ENCODE measurements at places on chromosomes 12 and 14.

DNA sequence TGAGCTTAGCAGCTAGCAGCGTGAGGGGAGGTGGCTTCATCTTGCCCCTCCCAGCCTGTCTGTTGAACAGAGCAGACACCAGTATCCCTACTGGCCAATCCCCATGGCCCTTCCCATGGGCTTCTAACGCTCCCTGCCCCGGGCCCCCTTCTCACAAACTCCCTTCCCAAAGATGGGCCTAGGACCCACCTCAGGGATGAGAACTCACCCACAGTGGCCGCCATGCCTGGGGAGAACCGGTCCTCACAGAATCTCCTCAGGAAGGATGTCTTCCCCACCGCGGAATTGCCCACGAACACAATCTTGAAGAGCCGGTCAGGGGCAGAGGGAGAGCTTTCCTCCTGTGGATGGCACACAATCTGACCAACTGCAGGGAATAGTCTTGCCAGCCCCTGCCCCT lies 119.5 kb downstream of the CRACR2A start:
- peaks cover 3% of the 10 kb centered on the region for H3K27me3 ChIP-seq
- H3K36me3 ChIP-seq, result no peaks in the 10 kb centered on the region
- DNase-seq, result no peak
- no peak overlapping the region for H3K4me3 ChIP-seq
- H3K27ac ChIP-seq, result no peak overlapping the region

DNA sequence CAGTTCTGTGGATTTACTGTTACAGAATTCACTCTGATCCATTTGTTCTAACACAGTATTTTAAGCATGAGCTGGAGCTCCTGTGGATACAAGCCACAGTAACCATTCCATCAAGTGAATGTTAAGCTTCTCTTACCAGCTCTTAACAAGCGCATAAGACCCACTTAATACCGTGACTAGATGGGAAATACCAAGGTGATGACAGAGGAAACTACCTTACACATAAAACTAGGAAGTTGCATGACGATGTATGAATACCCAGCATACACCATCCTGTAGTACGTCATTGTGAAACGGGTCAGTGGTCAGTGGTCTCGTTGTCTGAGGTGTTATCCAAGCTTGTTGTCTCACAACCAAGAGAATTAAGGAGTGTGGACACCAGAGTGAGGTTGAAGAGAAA lies 2.0 kb upstream of the GALC start:
- peaks cover 40% of the 10 kb centered on the region for H3K4me1 ChIP-seq
- no peak overlapping the region for H3K4me3 ChIP-seq
- H3K27ac ChIP-seq, result no peak overlapping the region
- no peak for DNase-seq
- H3K36me3 ChIP-seq, result no peaks in the 10 kb centered on the region
- H3K27me3 ChIP-seq, result no peaks in the 10 kb centered on the region

DNA sequence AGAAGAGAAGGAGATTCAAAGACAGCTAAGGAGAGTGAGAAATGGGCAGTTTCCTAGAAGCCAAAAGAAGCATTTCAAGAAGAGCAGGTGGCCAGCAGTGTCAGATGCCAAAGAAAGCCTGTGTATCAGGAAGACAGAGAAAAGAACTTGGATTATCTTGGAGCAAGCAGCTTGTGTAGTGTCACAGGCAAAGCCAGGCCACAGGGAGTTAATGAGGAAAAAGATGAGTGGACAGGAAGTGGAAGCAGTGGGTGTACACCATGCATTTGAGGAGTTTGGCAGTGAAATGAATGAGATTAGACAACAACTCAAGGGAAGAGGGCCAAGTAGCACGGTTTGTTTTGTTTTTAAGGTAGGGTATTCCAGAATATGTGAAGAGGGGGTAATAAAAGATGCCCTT lies 5.6 kb upstream of the MYH7 start:
- no peak overlapping the region for H3K27ac ChIP-seq
- DNase-seq, result peak; percentile 5
- peaks cover 21% of the 10 kb centered on the region for H3K4me1 ChIP-seq
- H3K36me3 ChIP-seq, result no peaks in the 10 kb centered on the region
- H3K27me3 ChIP-seq, result peaks cover 31% of the 10 kb centered on the region

DNA sequence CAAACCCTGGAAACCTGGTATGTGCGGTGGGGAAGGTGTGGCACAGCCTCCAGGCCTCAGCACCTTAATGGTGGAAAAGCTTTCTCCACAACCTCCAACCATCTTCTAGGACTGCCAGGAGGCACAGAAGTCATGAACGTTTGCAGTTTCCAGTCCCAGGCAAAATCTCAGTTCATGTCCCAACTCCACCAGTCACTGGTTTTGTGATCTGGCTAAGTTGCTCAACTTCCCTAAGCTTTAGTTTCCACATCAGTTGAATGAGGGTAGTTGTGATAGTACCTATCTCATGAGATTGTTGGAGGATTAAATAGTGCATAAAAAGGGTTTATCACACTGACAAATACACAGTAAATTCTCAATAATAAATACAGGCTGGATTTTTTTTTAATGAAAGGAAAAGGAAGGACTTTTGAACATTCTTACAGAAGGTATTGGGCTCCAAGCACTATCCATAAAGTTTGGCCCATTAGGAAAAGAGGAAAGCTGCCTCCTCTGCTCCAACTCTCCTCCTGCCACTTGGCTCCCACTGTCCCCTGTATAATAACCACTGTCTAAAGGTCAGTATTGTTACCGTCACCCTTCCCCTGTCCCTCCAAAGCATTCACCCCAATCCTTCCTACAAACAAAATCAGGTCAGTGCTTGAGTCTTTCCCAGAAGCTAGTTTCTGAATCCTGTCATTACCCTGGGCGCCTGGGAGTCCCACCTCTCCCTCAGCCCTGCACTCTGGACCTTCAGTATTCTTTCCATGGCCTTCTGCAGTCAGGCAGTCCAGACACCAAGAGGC lies 6.3 kb downstream of the PCK2 start:
- H3K36me3 ChIP-seq, result peaks cover 19% of the 10 kb centered on the region
- no peak overlapping the region for H3K4me3 ChIP-seq
- H3K27ac ChIP-seq, result no peak overlapping the region

DNA sequence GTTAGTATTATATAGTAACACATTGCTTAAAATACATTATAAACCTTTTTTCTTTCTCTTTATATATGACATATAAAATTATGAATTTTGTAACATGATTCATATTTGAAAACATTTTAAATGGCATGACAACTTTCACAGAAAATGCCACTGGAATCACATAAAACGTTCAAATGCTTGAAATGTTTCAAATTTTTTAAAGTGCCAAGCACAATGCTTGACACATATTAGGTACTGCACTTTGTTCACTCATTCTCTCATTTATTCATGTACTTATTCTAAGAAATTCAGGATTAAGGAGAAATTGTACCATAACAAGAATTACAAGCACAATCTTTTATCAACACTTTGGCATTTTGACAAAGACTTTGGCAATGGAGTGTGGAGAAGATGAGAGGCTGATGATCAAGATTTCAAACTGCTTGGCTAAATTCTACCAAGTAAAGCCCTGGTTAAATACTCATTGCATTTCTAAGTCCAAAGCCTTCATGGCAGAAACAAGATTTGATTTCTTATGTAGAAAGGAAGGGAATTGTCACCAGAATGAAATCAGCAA lies 232.2 kb downstream of the C12orf50 start:
- no peaks in the 10 kb centered on the region for H3K36me3 ChIP-seq
- no peak for DNase-seq
- H3K4me1 ChIP-seq, result peaks cover 31% of the 10 kb centered on the region
- no peak overlapping the region for H3K27ac ChIP-seq

DNA sequence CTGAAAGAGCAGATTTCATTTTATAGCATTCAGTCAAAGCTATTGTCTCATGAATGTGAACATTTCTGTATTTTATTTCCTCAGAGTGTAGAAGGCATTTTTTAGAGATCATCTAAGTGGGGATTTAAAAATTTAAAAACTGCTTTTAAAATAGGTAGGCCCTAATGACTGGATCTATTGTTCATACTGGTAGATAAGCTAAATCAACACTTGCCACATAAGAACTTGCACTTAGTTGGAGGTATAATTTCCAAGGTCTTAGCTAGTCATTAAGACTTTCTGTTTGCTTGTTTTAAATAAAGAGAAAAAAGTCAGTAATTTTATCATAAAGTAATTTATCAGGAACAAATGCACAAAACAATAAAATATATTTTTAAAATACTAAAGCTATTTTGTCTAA lies 75.2 kb upstream of the LMO3 start:
- no peaks in the 10 kb centered on the region for H3K36me3 ChIP-seq
- no peak overlapping the region for H3K27ac ChIP-seq
- no peak for DNase-seq

- DNase-seq, result no peak
- H3K36me3 ChIP-seq, result no peaks in the 10 kb centered on the region
- peaks cover 3% of the 10 kb centered on the region for H3K4me1 ChIP-seq
- no peak overlapping the region for H3K4me3 ChIP-seq
- no peaks in the 10 kb centered on the region for H3K27me3 ChIP-seq
These were observed 38.0 kb upstream of the RAP1B start for GRCh38 chr12:68572661-68573060.

GRCh38 chr12:74660442-74660841 lies 122.8 kb downstream of the ATXN7L3B start:
- H3K27ac ChIP-seq, result no peak overlapping the region
- H3K4me1 ChIP-seq, result no peaks in the 10 kb centered on the region
- H3K36me3 ChIP-seq, result no peaks in the 10 kb centered on the region
- no peak overlapping the region for H3K4me3 ChIP-seq
- no peak for DNase-seq
- H3K27me3 ChIP-seq, result peaks cover 22% of the 10 kb centered on the region

DNA sequence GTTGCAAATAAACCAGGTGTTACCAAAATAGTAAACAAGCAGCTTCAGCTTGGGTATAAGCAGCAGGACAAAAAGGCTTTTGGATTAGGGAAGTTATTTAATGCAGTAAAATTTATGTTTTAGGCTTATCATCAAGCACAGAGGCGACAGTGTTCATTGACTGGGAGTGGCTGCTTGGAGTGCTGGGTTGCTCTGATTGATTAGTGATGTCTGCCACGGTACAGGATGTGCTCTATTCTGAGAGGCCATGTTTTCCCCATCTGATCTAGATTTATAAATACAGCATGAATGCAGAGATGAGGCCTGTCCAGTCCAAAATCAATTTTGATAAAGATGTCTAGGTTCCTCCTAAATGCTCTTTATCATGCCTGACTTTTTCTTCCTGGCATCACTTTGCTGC lies 83.5 kb downstream of the MAP1LC3B2 start:
- no peaks in the 10 kb centered on the region for H3K36me3 ChIP-seq
- H3K27me3 ChIP-seq, result peaks cover 15% of the 10 kb centered on the region
- no peak overlapping the region for H3K27ac ChIP-seq

DNA sequence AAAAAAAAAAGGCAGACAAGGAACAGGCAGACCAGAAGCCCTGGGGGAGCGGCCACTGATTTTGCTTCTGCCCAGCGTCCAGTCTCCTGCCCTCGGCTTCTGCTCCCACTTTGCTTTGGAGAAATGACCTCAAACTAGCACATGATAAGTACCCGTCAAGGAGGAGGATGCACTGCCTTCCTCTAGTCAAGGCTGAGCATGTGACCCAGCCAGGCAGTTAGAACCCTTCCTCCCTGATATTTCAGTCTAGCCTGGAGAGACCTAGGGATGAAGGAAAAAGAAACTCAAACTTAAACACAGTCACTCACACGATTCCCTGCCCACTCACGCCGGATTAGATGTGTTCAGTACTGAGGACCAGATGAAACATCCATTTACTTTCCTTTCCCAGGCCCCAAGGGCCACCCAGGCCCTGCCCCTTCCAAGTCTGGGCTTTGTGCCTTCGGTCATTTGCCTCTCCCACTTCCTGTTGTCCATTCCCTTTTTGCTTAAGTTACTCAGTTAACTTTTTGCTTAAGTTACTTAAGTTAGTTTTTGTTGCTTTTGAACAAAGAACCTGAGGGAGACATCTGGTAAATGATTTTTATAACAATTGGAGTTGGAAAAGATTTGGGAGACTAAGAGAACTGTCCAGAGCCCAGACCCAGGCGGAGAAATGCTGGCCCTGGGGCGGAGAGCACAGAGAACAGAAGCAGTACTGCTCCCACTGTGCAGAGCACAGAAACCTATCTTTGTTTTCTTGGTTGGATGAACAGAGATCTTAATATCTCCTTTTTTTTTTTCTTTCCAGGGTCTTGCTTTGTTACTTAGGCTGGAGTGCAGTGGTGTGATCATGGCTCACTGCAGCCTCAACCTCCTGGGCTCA lies 23.0 kb upstream of the TTC7B start:
- no peaks in the 10 kb centered on the region for H3K27me3 ChIP-seq
- peak overlapping the region; percentile 9 for H3K27ac ChIP-seq
- no peaks in the 10 kb centered on the region for H3K36me3 ChIP-seq
- no peak overlapping the region for H3K4me3 ChIP-seq

- H3K36me3 ChIP-seq, result peaks cover 32% of the 10 kb centered on the region
- no peak overlapping the region for H3K4me3 ChIP-seq
- no peaks in the 10 kb centered on the region for H3K27me3 ChIP-seq
- H3K4me1 ChIP-seq, result peaks cover 16% of the 10 kb centered on the region
- DNase-seq, result no peak
These were observed 93.6 kb upstream of the RFLNA start for GRCh38 chr12:124201248-124201647.

DNA sequence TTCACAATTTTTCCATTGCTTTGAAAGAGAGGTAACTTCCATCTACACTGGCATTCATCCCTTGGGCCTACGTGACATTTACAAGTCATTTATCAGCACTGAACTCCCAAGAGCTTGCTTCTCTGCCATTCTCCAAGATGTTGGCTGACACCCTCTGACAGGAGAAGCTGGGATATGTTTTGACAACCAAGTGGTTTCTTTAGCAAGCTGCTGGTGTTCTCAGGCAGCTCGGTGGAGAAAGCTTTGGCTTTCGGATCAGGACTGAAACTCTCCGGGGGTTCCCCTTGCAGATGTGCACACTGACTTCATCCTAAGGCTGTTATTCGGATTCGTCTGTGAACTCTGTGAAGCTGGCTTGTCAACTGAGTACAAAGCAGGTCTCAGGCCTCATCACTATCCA lies 15.7 kb downstream of the KCNA5 start:
- H3K4me3 ChIP-seq, result no peak overlapping the region
- H3K27ac ChIP-seq, result no peak overlapping the region
- no peaks in the 10 kb centered on the region for H3K36me3 ChIP-seq
- H3K27me3 ChIP-seq, result peaks cover 9% of the 10 kb centered on the region
- peaks cover 17% of the 10 kb centered on the region for H3K4me1 ChIP-seq

GRCh38 chr12:114888448-114888847 lies 204.5 kb upstream of the TBX3 start:
- H3K36me3 ChIP-seq, result no peaks in the 10 kb centered on the region
- H3K4me1 ChIP-seq, result peaks cover 29% of the 10 kb centered on the region
- H3K27ac ChIP-seq, result peak overlapping the region; percentile 26
- H3K4me3 ChIP-seq, result no peak overlapping the region
- no peak for DNase-seq

- H3K27me3 ChIP-seq, result no peaks in the 10 kb centered on the region
- no peak overlapping the region for H3K4me3 ChIP-seq
- peak overlapping the region; percentile 85 for H3K27ac ChIP-seq
- peaks cover 49% of the 10 kb centered on the region for H3K4me1 ChIP-seq
- no peak for DNase-seq
- peaks cover 4% of the 10 kb centered on the region for H3K36me3 ChIP-seq
These were observed 230.7 kb downstream of the CACNA1C start for GRCh38 chr12:2283480-2283879.

DNA sequence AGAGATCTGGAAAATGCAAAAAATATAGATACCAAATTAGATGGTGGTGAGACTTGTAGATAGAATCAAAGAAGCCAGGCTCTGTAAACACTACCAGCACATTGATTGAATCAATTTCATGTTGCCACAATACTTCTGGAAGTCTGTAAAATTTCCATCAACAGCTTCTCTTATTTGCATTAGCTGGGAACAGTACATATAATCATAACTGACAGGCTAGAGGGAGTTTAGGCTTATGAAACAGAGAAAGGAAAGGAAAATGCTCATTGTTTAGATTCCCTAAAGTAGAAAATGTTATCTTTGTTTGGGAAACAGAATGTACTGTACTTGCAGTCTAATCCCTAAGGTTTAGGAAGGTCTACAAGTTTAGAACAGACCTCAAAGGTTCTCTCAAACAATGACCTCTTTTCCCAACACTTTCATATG lies 335.2 kb downstream of the CEP128 start:
- H3K27ac ChIP-seq, result no peak overlapping the region
- H3K27me3 ChIP-seq, result no peaks in the 10 kb centered on the region
- no peaks in the 10 kb centered on the region for H3K36me3 ChIP-seq
- no peak for DNase-seq
- no peak overlapping the region for H3K4me3 ChIP-seq
